ENCODE measurements at places on chromosomes 1 and 21. TPM values are rescaled to one million over a fixed set of nuclear protein-coding genes. Genes with fewer than 3 reads are reported as not detected.

ZNF648 gene
- not detected for total RNA-seq

C8B gene
- total RNA-seq = not detected

MAN1C1 gene
- 11.3 TPM for total RNA-seq

BRINP2 gene
- total RNA-seq = not detected

- peaks cover 3% of the 10 kb centered on the region for H3K4me1 ChIP-seq
- H3K4me3 ChIP-seq = no peak overlapping the region
- DNase-seq = no peak
- H3K27ac ChIP-seq = no peak overlapping the region
Observed at GRCh38 chr1:207248544-207249198, 72.8 kb upstream of the CD55 start.

DNA sequence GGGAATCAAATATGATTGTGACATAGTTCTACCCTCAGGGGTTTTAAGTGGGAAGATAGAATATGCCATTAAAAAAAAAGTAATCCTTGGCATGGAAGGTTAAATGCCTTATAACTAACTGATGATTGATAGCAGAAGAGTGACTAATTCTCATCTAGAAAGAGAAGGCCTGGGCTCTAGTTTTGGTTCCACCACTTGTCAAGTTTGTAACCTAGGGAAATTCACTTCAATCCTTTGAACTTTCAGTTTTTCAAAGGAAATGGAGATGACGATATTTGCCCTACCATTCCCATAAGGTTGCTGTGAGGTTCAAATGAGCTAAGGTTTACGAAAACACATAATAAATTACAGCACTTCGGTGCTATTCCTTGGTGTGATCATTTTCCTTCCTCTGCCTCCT, 88.5 kb downstream of the GPR88 start:
- no peak for DNase-seq
- no peak overlapping the region for H3K4me3 ChIP-seq
- peaks cover 88% of the 10 kb centered on the region for H3K4me1 ChIP-seq
- H3K27me3 ChIP-seq = no peaks in the 10 kb centered on the region

GRCh38 chr1:81498471-81499462, 302.0 kb upstream of the ADGRL2 start:
- DNase-seq = no peak
- H3K4me1 ChIP-seq = peaks cover 8% of the 10 kb centered on the region
- H3K27ac ChIP-seq = no peak overlapping the region
- no peak overlapping the region for H3K4me3 ChIP-seq
- H3K27me3 ChIP-seq = no peaks in the 10 kb centered on the region
- no peaks in the 10 kb centered on the region for H3K36me3 ChIP-seq

DNA sequence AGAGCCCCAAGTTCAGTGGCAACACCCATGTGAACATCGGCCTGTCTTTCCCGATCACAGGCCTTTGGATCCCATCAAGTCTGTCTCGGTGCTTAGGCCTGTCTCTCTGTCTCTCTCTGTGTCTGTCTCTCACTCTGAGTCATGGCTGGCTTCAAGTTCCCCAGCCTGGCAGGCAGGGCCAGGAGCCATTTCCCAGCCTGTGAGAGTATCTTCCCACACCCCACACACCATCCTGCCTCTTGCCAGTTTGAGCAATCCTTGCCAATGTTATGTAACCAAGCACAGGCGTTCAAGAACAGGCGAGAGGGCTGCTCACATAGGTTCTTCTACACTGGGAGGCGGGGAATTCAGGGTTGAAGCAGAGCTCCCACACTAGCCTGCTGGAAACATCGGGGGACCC, 70.0 kb upstream of the TMEM51 start:
- H3K36me3 ChIP-seq = no peaks in the 10 kb centered on the region
- no peak for DNase-seq

DNA sequence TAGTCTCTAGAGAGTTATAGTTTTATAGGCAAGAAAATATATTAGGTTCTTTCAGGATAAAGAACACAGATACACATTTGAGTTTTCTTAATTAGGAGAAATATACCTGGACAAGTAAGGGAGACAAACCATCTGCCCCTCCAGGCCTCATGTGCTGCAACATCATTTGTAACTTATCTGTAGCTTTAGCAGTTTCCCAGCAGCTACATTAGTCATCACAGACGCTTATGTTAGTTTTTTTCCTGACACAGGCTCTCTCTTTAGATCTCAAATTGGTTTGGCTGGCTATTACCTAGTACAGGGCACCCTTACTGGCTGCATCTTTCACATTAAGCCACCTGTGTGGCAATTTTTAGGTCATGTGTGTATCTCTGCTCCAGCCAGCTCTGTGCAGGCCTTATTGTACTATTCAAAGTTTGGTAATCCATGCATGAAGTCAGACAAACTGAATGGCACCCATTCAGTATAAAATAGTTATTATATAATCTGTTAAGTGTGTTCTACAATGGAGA, 25.9 kb downstream of the GNPAT start:
- no peaks in the 10 kb centered on the region for H3K27me3 ChIP-seq
- H3K4me3 ChIP-seq = no peak overlapping the region
- H3K27ac ChIP-seq = no peak overlapping the region
- no peak for DNase-seq

GRCh38 chr1:115958866-115959265, 17.4 kb upstream of the SLC22A15 start:
- H3K27ac ChIP-seq = no peak overlapping the region
- DNase-seq = no peak
- H3K4me3 ChIP-seq = no peak overlapping the region
- peaks cover 3% of the 10 kb centered on the region for H3K36me3 ChIP-seq
- H3K27me3 ChIP-seq = peaks cover 45% of the 10 kb centered on the region
- peaks cover 6% of the 10 kb centered on the region for H3K4me1 ChIP-seq

DNA sequence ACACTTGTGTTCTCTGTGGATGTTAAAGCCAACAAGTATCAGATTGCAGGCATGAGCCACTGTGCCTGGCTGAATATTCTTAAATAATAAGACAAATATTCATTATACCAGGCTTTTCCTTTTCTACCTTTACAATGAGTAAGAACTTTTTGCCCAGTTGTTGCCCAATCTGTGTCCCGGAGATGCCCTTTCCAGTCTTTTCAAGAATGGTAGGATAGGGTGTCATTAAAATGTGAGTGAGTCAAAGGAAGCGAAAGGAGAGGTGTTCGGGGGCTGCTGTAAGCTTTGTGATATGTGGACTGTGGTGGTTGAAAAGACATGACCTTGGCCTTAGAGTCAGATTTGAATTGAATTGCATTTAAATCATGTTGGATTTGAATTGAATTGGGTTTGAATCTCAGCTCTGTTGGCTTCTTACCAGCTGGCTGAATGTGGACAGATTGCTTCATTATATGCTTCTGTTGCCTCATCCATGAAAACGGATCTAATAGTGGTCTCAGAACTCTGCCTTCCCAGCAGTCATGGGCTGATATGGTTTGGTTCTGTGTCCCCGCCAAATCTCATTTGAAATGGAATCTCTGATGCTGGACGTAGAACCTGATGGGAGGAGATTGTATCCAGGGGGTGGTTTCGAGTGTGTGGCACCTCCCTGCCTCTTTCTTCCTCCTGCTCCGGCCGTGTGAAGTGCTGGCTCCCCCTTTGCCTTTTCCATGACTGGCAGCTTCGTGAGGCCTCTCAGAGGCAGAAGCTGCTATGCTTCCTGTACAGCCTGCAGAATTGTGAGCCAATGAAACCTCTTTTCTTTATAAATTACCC, 22.7 kb upstream of the AADACL3 start:
- H3K36me3 ChIP-seq = no peaks in the 10 kb centered on the region
- H3K27ac ChIP-seq = no peak overlapping the region
- H3K4me3 ChIP-seq = no peak overlapping the region
- H3K27me3 ChIP-seq = no peaks in the 10 kb centered on the region

All from chondrocyte (in vitro differentiated cells).